ENCODE measurements at places on chromosomes 3 and 15.

GRCh38 chr3:32453346-32453745, 49.3 kb downstream of the CMTM6 start:
- no peak for DNase-seq

DNA sequence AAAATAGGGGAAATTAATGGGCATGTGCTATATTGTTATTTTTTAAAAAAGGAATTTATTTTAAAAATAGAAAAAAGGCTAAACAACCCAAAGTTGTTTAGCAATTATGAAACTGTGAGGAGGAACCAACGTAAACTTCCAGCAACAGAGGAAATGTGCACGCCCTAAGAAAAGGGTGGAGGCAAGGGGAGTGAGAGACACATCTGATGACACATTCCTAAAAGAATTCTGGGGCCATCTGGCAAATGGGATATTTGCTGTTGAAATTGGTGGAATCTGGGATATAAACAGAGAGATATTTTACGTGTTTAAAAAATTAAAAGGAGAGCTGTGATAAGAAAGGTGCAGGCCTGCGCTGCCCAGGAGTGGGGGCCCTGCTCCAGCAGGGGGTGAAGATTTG, 50.8 kb upstream of the MUC13 start:
- DNase-seq: no peak

- no peak for DNase-seq
These were observed 206.2 kb downstream of the IL20RB start for GRCh38 chr3:137163958-137164357.

- DNase-seq: no peak
These were observed 257.2 kb downstream of the RBMS3 start for GRCh38 chr3:29537889-29538609.

DNA sequence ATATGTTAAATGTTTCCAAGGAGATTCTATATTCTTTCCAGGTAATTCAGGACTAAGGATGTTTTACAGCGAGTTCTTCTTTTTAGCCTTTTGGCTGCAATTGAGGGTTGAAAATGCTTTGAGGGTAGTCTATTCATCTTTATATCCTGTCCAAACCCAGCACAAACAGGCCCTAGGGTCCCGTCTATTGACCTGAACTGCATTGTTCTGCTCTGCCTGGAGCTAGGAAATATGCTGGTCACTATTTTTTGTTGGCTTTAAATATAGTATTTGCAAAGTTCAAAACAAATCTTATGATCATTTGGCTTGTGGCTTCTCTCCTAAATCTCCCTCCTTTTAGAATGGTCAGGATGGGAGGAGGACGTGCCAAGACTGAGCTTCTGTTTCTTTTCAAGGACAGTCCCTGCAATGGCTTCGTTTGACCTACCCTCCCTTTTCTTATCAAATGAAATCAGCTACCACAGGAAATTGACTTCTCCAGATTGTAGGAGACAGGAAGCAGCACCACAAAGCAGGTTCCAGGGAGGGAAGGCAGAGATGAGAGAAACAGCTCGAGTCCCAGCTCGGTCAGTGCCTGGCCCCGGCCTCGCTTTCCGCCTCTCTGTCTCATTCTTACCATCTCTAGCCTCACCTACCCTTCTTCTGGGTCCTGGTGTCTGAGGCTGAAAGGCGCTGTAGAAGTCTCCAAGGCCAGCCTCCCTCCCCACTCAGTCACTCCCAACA, 27.6 kb upstream of the NRROS start:
- DNase-seq: no peak

- no peak for DNase-seq
These were observed 61.6 kb downstream of the DPH6 start for GRCh38 chr15:35484231-35484945.

DNA sequence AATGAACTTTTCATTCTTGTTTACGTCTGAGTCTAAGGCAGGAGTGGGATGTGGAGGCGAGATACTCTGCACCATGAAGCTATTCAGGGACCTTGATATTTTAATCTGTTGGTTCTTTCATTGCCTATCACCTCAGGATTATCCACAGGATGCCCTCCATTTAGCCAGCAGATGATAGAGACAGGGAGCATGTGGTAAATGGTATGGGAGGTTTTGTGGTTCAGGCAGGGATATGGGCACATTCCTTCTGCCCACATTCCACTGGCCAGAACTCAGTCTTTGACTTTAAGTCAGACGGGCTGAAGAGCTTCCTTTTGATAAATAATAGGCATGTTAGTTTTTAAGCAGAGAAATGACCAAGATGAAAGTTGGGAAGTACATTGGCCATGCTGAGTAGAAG, 548.0 kb upstream of the CCDC54 start:
- no peak for DNase-seq

DNA sequence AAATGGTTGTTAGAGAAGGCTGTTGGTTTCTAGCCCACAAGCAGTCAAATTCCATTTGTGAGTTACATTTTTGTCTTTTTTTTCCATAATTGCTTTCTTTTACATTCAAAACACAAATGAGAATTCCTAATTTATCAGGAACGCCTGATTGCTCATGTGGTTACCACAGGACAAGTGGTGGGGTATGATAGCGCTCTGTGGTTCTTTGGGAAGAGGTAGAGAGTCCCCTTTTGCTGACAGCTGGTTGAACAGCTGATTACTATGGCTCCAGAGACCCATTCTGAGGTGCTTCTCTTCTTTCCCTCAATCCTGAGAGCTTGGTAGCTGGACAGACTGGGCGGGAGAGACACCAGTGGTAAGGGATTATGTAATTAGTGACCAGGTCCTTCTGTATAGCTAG, 24.4 kb downstream of the CNOT10 start:
- DNase-seq: no peak

GRCh38 chr3:83224101-83224868, 1462.8 kb upstream of the GBE1 start:
- no peak for DNase-seq

DNA sequence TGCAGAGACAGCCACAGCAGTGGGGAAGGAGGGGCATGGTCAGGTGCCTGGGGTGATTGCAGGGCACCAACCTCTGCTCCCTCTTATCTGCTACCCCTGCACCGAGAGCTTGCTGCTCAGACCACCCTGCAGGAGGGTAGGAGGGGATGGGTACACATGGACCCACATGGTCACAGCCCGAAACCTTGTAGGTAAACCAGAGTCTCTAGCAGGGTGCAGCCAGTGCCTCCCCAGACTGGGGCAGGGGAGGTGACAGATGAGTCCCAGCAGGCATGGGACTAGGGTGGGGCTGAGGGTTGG, 49.2 kb downstream of the FAH start:
- DNase-seq: no peak

- DNase-seq: no peak
These were observed 185.1 kb downstream of the GOLGA6L6 start for GRCh38 chr15:20356444-20356910.

DNA sequence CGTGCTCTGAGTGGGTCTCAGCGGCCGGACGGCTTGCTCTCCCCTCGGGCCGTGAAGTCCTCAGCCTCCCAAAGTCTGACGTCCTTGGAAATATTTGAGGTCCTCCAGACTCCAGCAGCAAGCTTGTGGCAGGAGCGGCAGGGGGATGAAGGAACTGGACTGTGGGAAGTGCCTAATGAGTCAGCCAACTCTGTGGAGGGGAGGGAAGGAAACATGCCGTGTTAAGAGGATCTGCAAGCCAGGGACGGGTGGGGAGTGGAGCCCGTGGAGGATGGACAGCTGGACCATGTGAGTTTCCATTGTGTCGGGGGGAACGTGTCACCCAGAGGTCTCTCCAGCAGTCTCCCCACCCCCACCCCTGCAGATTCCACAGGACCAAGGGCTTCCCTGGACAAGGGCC, 39.4 kb upstream of the IDH2 start:
- no peak for DNase-seq

- no peak for DNase-seq
These were observed 241.4 kb downstream of the VPS13C start for GRCh38 chr15:61818801-61819200.
